ENCODE measurements at places on chromosomes 4 and X. TPM values are rescaled to one million over a fixed set of nuclear protein-coding genes. Genes with fewer than 3 reads are reported as not detected.

The ZAR1 gene
- not detected for total RNA-seq

The QRFPR gene
- 1.6 TPM for total RNA-seq

The FRMD7 gene
- not detected for total RNA-seq

The POF1B gene
- total RNA-seq = 0.84 TPM

The IL13RA1 gene
- total RNA-seq = 58.1 TPM

The G3BP2 gene
- total RNA-seq = 136 TPM

The ADH1B gene
- not detected for total RNA-seq

Data from mammary microvascular endothelial cell (primary cell).